ENCODE measurements at places on chromosomes 4 and X.

GRCh38 chrX:100995469-100995868, 26.0 kb downstream of the ARL13A start:
- no peak for DNase-seq

DNA sequence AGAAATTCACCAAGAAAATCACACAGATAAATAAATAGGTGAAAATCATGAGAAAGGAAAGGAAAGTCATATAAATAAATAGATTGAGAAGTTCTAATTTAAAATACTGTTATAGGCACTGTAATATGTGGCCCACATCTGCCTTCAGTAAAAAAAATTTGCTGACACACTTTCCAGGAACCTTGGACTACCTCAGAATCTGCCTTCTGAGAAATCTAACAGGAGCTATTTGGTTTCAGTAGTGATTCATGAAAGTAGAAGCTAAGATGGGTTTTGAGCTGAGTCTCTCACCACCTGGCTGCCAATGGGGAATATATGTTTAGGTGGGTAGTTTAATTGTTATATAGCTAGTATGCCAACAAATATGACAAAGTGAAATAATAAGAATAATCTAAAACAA, 810.0 kb downstream of the RAB28 start:
- DNase-seq = no peak

DNA sequence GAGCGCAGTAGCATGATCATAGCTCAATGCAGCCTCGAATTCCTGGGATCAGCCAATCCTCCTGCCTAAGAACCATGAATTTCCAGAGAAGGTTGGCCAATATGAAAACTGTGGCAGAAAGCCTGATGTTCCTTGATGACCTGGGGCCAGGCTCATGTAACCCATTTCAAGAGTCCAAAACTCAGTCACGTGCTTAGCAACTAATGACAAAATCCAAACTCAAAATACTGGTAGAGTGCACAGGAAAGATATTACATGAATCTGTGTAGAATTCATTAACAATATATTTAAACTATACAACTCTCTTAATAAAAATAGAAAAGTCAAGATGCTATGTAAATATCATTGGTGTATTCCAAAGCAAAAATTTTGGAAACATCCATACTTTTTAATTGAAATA, 265.7 kb upstream of the NDST3 start:
- DNase-seq = no peak

DNA sequence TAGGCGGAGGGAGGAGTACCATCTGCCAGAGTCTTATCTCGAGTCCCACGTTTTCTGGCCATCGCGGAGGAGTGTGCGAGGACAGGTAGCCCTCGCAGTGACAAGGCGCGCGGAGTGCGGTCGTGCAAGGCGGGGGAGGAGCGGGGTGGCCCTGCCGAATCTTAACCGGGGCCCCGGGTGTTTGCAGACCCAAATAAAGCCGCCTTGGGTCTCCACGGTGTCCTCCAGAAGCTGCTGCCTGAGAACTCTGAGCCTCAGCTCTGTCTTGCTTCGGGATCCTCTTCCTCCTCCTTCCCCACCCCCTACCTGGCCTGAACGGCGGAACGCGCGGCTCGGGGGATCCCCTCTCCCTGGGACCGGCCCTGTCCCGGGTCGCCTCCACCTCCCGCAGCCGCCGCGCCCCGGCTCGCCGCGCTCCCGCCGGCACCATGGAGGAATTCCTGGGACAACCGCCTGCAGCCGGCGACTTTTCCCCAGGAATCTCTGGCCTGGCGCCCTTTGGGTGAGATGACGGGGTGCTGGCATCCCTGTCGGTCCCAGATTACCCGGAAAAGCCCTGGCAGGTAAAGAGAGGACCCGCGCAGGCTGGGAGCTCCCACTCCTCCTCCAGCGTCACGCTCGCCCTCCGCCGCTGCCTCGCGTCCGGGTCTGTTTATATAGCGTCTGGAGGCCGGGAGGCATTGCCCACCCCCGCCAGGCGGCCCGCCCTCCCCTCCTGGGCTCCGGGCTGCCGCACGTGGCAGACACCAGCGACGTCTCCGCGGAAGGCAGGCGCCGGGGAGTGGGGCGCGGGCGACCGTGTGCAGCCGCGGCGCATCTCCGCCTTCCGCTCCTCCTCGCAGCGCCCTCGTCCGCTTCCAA, at the start of gene GALNTL6:
Gene GALNTL6, plus strand, starts transcription at position 740 of the 861 bp plus-strand sequence.
- DNase-seq = no peak

DNA sequence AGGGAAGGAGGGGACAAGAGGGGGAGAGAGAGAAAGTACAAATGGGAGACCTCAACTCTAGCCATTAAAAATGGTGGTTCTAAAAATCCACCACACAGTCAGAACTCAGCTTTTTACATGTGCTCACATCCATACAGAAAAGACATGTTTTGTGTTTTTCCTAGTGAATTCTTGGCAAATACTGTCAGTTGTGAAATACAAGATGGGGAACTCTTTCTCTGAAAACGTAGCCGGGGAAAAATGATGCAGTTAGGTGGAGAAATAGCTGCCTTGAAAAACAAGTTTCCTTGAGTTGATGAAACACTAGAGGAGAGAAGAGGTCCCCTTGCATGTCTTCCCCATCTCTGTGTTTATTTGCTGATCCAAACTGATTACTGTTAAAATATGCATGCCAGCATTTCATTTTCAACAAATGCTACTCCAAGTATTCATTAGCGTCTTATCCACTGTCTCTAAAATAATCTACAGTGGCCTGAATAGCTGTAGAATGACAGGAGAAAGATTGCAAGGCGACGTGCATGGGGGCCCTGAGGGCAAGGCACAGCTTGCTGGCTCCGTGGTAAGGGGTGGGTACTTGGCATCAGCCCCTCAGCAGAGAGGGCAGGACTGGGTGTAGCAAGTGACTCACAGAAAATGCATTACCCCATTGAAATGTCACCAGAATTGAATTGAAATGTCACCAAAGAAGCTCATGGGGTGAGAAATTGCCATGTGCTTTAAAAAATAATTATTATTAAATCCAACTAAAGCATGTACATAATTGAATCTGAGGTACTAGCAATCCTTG, 48.1 kb upstream of the TBL1X start:
- DNase-seq = no peak

DNA sequence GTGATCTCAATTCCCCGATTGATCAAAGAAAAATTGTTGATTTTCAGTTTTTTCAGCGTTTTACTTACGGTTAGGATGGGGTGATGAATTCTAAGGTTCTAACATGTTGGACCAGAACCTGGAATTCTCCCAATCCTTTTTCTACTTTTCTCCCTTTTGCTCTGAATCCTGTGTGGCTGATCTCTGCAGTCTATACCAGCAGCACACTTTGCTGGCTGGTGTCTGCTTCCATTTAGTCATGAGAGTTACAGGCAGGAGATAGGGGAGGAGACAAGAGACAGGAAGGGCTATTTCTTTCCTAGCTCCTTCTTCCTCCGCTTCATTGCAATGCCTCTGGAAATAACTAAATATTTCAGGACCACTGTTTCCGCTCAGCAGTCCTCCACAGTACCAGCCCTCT, 623.9 kb downstream of the CENPC start:
- DNase-seq = no peak

GRCh38 chr4:2060611-2061185, 1.6 kb downstream of the NAT8L start:
- DNase-seq = no peak

- DNase-seq = no peak
Measured at GRCh38 chr4:10639100-10639499, 45.5 kb downstream of the CLNK start.

- no peak for DNase-seq
Measured at GRCh38 chr4:5611750-5612149, 96.6 kb downstream of the EVC2 start.

GRCh38 chrX:52361941-52362340, 6.9 kb upstream of the XAGE2 start:
- DNase-seq = no peak

- no peak for DNase-seq
Measured at GRCh38 chrX:103669745-103670144, 16.8 kb downstream of the MORF4L2 start.

- no peak for DNase-seq
Measured at GRCh38 chr4:93018243-93018642, 714.5 kb downstream of the GRID2 start.

DNA sequence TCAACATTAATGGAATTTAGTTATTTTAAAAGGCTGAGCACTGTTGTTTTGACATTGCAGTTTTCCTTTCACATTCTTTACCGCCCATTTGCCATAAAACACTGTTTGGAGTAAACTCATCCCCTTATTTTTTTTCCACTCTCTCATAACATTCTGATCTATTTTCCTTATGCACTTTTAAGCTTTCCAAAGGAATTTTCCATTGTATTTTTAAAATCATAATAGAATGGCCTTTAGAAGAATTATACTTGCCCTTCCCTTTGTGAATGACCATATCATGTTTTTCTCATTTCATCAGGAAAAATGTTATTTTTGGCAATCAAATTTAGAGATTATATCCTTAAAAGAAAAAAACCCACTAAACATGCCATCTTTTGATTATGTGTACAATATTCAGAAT, 1074.2 kb downstream of the STIM2 start:
- DNase-seq = no peak
